Ammon's horn (tissue), 1 donor: ENCODE measurements at places on chromosomes 1 and 21.

DNA sequence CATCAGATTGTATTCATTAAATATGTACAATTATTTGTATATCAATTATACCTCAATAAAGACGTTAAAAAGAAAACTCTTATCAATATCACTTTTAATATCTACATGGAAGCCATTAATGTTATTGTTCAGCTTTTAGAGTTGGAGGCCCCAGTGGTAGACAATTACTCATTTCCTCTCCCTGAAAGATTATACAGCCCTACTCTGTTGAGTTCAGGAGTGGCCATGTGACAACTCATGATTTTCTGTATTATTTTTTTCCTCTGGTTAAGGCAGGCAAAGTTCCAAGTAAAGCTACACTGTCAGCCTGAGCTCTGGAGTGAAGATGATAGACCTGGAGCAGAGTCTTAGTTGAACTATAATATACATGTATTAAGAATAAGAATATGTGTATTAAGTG lies 247.9 kb upstream of the B3GALT2 start:
- DNase-seq, result no peak

GRCh38 chr21:33293811-33294216 lies 27.6 kb downstream of the IL10RB start:
- DNase-seq, result no peak

- no peak for DNase-seq
These were observed 100.4 kb downstream of the XCL2 start for GRCh38 chr1:168443356-168443755.

GRCh38 chr1:94795434-94795833 lies 24.7 kb upstream of the SLC44A3 start:
- no peak for DNase-seq

- peak; percentile 28 for DNase-seq
These were observed 27.2 kb downstream of the ERI3 start for GRCh38 chr1:44327679-44328491.
